CD4-positive, alpha-beta T cell treated with Interleukin-4 for 4 hours (primary cell): ENCODE measurements at places on chromosomes 1 and 21.

DNA sequence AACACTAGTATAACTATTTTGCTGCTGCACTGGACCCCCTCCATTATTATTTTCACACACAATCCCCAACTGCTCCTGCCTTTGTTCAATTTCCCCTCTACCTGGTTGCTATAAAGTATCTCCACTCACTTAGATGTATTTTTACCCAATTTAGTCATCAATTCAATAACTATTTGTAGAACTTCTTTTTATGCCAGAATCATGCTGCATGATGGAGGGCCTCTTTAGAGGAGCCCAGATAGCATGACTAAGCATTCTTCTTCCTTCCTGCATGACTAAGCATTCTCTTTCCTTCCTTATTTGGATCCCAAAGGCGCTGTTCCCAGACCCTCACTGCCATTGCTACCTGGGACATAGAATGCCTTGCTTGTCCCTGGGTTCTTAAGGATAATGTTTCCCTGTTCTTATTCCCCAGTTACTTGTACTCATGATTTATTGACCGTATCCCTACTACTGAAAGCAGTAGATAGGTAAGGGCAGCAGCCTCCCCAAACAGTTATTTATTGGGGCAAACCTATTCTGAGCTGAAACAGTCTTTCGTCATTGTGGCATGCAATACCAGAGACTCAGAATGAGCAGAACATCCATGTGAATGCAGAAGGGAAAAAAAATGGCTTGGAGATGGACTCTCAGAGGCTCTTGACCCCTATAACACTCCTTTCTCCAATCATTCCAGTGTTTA, 89.3 kb upstream of the AKT3 start:
- DNase-seq = no peak

GRCh38 chr1:220888417-220888986, 9.3 kb downstream of the HLX start:
- no peak for DNase-seq

GRCh38 chr1:225201447-225201846, 226.4 kb downstream of the LBR start:
- DNase-seq = no peak

GRCh38 chr1:92478393-92478792, 8.3 kb downstream of the GFI1 start:
- peak; percentile 43 for DNase-seq

DNA sequence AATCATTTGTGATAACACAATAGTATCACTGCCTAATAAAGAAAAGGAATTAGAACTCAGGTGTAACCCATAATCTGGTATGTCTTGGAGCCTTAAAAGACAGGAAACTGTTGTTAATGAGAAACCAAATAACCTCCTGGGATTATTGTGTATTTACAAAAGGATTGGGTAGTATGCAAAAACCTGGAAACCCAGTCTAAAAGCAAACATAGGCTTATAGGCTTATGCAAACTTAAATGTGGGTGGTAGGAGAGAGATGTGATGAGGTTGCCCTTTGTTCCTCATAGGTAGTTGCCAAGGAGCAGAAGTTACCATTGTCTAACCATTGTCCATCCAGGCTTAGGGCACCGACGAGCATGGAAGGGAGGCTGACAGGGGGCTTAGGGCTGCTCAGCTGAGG, 165.8 kb downstream of the AK5 start:
- DNase-seq = no peak

DNA sequence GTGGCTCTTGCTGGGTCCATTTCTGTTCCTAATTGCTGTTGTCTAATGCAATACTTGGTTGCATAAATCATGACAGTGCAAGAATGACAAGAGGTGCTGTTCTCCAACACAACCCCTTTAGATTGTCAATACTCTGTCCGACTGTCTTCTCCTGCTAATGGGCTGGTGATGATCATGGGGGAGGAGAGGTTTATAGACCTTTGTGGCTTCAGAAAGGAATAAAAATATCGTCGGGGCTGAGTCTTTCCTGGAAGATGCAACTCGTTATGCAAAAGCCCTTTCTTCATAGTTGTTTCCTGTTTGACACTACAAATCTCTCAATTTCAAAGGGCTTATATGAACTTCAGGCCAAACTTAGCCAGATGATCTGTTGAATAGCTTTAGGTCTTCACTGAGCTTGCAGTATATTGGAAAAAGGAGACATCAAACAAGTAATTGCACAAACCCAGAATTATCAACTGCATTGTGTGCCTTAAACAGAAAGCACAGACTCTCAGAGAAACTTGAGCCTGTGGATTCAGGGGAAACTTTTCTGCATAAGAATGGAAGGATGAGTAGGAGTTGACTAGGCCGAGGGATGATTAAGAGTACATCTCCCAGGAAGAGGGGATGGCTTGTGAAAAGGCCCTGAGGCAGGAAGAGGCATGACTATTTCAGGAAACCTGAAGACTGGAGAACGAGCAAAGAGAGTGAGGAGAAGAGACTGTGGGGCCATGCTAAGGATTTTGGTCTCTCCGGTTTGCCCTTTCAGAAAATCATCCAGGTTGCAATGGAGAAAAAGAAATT, 107.6 kb downstream of the TSEN15 start:
- DNase-seq = no peak

DNA sequence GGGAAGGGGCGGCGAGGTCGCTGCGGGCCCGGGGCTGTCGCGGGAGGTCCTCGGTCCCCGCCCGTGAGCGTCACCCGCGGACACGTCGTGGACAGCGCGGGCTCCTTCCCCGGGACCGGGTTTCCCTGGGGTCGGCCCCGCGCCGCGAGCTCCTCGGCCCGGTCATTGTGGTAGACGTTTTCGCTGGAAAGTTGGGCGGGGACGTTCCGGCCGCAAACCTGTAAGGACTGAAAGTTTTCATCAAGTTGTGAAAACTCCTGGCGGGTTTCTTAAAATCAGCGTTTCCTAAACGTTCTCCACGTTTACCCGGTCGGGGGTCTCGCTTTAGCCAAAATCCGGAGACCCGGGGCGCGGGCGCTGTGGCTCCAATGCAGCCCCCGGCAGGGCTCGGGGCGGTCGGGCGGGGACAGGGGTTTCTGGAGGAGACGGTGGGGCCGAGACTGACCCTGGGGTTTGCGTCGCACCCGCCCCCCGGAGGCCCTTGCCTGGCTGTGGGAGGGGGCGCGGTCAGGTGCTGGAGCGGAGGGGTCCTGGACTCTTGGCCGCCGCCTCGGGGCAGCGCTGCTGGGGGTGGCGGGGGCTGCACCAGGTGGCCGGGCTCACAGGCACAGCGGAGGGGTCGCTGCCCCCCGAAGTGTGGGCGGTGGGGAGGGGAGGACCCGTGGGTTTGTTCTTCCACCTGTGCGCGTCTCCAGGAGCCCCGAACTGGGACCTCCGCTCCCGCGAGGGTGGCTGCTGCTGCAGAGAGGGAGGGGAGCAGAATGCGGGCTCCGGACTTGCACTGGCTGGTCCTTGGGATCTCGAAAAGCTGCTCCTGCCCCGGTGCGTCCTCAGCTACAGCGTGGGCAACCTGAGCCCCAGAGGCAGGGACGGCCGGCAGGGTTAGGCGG, 827 bp downstream of the PRKCZ start:
- peak; percentile 11 for DNase-seq

DNA sequence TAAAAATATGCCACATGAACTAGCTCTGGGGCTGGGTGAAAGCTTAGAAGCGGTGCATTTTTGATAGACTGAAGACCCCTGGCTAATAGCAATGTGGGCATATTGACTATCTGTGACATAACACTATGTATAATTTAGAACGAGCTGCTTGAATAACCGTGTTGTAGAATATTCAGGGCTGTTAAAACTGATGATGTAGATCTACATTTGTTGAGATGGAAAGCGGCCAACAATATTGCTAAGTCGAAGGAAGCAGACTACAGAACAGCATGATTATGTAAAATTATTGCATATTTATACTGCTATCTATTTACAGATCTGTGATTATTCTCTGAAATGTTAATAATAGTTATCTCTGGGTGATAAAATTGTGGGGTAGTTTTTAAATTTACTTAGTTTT, 41.1 kb upstream of the BCL10 start:
- DNase-seq = no peak

GRCh38 chr1:99784143-99784542, 17.7 kb upstream of the FRRS1 start:
- no peak for DNase-seq

- DNase-seq = no peak
Measured at GRCh38 chr1:62908168-62908695, 124.3 kb downstream of the ATG4C start.

DNA sequence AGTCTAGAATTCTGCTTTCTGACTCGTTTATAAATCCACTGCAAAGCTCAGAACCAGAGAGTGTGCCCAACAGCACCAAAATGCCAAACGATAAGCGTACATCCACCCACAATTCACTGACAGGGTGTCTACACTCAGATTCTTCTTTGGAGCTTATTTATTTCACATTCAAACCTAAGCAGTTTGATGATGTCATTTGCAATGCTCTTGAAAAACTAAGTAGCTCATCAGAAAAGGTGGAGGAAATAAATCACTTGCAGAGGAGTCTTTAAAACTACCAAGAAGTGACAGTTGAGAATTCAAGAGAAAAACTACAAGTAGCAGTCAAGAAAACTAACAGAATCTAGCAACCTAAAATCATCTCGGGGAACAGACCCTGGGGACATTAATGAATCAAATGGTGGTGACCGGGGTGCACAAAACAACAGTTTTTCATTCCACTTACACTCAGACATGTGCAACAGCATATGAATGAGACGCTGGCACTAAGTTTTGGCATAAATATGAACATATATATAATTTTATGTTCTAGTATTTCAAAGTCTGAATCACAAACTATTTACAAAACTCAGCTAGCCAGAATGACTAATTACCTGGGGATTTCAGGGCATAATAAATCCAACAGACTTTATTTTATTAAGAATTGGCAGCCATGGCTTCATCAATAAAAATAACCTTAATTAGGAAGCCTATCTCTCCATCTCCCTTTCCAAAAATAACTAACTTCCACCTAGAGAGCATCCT, 119.4 kb downstream of the SIPA1L2 start:
- DNase-seq = no peak
